ENCODE measurements at places on chromosomes 13 and 19.

DNA sequence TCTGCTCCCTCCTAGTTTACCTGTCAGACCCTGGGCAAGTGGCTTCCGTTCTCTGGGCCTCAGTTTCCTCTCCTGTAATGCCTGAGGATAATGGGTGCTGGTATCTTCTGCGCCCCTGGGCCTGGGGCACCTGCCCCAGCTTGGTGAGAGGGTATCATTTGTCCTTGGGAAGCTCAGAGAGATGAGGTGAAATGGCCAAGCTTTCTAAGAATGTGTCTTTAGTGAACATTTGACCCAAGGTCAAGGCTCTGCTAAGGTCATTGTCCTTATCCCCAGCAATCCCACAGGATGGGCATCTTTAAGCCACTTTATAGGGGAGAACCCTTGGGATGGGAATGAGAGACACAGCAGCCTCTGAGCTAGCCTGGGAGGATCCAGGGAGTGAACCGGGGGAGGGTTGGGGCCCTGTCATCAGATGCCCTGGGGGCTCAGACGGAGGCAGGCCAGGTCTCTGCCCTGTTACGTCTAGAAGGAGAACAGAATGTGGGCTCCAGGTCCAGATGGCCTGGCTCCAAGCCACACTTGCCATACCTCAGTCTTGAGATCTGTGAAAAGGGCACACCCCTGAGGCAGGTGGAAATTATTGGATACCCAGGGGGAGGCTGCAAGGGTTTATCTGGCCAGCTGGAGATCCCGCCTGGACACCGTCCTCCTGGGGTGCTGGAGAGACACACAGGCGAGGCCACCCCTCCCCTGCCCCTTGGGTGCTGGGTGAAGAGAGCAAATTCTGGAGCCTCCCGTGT is 1.1 kb upstream of the NFIC start:
- DNase-seq: no peak

- no peak for DNase-seq
These were observed 373.0 kb upstream of the SLITRK1 start for GRCh38 chr13:84255226-84255797.

- DNase-seq: no peak
These were observed 1.1 kb downstream of the CACNG7 start for GRCh38 chr19:53910170-53910518.

- no peak for DNase-seq
These were observed 110.9 kb downstream of the IER2 start for GRCh38 chr19:13260883-13261653.

- DNase-seq: no peak
These were observed 2.2 kb upstream of the EID2 start for GRCh38 chr19:39542206-39542605.

- DNase-seq: no peak
These were observed 59.3 kb downstream of the ATP11A start for GRCh38 chr13:112748947-112749735.

DNA sequence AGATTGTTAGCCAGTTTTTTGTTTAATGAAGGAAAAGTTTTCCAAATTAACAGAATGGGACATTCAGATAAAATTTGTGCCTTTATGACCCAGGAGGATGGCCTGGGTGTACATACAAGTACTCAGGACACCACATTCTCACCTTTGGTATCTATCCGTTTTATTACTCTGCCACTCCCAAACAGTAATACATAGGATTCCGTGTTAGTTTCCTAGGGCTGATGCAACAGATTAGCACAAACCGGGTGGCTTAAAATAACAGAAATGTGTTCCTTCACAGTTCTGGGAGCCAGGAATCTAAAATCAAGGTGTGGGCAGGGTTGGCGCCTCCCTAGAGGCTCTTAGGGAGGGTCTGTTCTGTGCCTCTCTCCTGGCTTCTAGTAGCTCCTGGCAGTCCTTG is 129.9 kb downstream of the GGACT start:
- no peak for DNase-seq

DNA sequence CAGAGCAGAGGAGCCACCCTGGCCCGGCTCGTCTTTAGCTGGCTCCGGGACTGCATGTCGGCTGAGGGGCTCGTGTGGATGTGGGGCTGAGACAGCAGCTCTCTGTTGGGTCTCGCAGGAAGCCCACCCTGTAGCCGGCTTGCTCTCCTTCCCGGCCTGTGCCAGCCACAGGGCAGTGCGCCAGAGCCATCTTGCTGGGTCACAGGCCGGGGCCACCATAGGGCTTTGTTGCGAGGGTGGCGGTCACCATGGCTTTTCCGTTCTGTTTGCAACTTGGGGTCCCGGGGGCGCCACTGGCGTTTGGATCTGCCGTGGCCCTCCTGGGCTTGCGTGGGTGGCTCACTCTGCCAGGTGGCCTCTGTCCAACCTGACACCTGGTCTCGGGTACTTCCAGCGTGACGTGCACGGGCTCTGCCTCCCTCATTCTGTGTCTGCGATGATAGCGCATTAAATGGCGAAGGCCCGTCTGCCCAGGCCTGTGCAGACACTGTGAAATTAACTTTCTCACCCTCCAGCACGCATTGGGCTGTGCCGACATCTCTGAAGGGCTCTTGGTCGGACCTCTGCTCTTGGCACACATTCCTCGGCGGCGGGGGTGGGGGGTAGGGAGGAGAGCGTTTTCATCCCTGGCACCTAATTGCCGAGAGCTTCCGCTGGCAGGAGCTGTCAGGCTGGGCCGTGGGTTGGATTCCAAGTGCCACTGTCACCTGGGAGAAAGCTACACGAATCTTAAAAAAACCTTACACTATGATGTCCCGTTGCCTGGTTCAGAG is 95.1 kb downstream of the KDM4B start:
- no peak for DNase-seq

DNA sequence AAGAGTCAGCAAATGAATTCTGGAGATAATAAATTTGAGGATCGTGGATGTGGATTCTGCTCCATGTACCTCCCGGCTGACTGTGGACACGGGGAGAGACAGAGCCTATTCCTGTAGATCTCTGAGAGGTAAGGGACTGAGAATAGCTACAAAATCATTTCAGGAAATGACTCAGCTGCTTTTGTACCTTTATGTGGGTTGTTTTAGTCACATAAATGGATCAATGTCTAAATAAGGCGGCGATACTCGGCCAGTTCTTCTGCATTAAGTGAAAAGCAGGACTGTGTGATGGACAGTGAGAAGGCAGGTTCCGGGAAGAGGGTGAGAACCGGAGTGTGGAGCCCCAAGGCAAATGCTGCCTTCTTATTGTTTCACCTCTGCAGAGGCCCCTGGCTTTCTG is 128.1 kb downstream of the EFNB2 start:
- no peak for DNase-seq

DNA sequence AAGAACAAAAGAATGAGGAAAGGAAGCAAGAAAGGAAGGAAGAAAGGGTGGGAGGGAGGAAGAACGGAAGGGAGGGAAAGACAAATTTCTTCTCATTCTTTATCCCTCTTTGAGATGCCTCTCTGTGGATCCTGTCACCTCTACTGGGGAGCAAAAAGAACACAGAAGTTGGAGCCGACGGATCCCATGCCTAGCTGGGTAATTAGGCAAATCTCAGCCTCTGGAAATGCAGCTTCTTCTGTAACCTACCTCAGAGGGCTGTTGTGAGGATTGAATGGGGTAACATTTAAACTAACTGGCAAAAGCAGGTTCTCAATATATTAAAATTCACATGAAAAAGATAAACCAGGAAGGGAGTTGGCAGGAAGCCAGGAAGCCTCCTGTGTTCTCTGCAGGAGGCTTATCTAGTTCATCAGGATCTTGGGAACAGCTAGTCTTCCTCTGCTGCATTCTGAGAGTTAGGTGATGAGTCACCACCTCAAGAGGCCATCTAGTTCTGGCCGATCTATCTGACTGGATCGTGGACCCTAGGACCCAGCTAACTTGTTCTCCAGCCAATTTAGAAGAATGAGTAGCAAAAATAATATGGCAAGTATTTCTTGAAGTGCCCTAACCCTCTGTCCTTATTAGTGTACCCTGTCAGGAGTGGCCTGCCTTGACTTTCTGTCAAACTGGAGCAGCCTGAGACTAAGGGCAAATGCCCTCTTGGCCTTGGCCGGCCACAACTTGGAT is 15.2 kb upstream of the CPB2 start:
- DNase-seq: no peak

All from Jurkat, Clone E6-1 (cell line).